Stimulated activated CD4-positive, alpha-beta T cell treated with anti-CD3 and anti-CD28 coated beads, TNF-alpha, amount 100 ng/mL, for 24 hours (primary cell): ENCODE measurements at places on chromosomes 2 and 18.

DNA sequence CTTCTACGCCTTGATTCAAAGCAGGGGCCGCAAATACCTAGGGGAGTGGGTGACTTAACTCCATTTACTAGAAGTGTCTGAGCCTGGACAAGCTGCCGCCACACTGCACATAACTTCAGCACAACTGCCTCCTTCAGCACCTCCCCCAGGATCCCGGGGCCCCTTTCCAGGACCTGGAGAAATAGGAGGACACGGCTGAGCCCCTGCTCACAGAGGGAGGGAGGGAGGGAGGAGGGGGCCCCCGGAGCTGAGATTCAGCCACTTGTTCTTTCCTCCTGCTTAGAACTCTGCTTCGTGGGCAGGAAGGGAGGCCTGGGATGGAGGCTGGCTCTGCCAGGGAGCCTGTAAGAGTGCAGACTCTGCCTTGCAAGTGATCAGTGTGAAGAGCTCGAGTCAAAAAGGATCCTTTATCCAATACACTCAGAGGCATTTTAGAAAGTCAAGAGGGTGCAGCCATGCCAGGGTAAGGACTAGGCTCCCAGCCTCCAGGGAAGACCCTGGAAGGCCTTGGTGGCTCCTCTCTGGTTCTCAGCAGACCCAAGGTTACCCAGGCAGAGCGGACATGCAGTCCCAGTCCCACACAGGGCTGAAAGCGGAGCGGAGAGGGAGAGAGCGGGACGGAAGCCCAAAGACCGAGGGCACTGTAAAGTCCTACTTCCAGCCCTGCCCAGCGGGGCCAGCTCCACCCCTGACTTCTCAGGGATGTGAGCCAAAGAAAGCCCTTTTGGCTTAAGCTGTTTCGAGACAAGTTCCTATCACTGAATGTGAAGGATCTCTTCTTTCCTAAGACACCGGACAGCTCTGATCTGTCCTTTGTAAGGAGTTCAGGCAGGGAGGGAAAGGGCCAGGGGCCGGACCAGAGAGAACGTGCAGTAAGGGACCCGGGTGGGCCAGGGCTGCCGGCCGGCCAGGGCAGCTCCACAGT is 8.6 kb upstream of the ARMC9 start:
- DNase-seq = no peak

GRCh38 chr2:70842401-70842800 is 6.8 kb upstream of the CD207 start:
- no peak for DNase-seq

DNA sequence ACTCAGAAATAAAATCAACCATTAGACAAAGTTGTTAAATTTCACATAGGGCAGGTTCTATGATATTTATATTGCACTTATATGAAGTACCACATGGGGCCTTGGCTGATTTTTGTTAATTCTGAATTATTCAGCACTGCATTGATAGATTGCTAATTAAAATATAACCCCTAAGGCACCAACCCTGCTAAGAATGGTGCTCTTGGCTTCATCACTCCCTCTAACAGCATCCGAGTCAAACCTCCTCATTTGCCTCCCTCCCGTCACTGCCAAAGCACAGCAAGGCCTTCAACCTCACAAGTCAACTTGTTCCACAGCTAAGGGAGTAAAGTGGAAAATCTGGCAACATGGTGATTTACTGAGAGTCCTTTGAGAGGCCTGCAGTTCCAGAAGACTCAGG is 27.0 kb downstream of the MYO5B start:
- DNase-seq = no peak

GRCh38 chr18:24293254-24293653 is 104.4 kb downstream of the OSBPL1A start:
- no peak for DNase-seq

DNA sequence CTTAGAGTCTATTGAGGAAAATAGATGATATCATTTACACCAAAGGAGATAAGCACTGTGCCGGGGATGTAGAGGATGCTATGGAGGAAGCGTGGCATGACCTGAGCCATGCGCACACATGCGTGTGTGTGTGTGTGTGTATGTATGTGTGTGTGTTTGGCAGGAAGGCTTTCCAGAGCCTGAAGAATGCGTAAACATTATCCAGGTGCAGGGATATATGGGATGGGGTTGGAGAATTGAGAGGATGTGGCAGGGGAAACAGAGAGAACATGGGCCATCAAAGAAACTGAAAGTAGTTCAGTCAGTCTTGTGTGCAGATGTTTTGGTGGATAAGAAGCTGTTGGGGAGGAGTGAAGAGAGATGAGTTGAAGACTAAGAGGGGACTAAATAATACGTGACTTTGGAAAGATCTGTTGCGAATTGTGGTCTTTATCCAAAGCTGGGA is 9.3 kb upstream of the STAT1 start:
- DNase-seq = no peak

DNA sequence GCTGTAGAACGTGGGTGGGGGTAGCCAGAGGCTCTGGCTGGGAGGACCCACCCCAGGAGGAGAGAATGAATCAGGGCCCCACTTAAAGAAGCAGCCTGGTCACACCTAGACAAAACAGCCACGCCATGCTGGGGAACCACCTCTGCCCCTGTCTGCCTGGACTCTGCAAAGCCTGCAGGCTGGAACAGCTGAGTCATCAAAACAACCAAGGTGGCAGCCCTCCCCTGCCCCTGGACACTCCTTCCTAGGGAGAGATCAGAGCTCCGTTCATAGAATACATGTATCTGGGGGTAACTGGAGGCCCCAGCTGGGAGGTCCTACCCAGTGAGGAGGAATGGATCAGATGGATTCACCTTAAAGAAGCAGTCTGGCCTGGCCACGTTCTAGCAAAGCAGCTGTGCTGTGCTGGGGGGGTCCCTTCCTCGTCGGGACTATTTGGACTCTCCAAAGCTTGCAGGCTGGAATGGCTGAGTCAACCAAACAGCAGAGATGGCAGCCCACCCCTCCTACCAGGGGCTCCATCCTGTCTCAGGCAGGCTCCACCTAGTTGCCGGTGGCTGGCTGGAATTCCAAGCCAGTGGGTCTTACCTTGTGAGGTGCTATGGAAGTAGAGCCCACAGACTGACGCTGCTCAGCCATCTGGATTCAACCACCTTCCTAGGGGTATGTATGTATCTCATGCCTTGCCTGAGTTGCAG is 50.5 kb upstream of the NT5C1B start:
- no peak for DNase-seq

GRCh38 chr2:96176661-96177060 is 31.4 kb upstream of the DUSP2 start:
- no peak for DNase-seq

DNA sequence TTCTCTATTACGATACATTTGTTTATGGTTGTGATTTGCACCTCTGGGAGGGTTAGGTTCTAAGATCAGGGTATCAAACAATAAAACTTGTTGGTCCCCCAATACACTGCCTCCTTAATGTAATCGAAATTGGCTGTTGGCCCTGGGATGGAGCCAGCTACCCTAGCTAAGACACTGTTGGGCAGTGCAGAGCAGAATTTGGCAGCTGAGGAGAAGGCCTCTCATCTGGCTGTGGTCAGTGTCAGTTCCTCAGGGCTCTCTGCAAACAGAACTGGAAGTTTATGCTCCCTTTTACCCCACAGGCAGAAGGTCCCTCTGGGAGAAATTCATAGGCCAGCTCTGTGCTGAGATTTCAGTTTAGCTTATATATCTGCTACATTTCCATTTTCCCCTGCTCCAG is 8.6 kb upstream of the HAAO start:
- no peak for DNase-seq

GRCh38 chr2:230244211-230244610 is 18.7 kb downstream of the SP140 start:
- no peak for DNase-seq

DNA sequence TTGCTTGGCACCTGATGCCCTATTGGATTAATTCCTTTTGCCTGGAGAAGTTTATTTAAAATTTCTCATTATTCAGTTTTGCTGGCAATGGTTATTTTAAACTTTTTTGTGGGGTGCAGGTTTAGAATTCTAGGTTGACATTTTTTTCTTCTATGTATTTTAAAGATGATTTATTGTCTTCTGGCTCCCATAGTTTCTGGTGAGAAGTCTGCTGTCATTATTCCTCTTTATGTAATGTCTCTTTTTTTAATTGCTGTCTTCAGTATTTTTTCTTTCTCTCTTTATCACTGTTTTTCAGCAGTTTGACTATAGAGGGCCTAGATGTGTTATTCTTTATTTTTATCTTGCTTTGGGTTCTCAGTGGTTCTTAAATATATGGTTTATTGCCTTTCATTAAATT is 182.2 kb upstream of the STON1 start:
- DNase-seq = no peak

GRCh38 chr2:105177536-105178254 is 63.8 kb upstream of the GPR45 start:
- no peak for DNase-seq

- no peak for DNase-seq
These were observed 47.9 kb downstream of the MBP start for GRCh38 chr18:77084688-77085035.

- no peak for DNase-seq
These were observed 7.1 kb downstream of the CASP8 start for GRCh38 chr2:201267278-201268030.

DNA sequence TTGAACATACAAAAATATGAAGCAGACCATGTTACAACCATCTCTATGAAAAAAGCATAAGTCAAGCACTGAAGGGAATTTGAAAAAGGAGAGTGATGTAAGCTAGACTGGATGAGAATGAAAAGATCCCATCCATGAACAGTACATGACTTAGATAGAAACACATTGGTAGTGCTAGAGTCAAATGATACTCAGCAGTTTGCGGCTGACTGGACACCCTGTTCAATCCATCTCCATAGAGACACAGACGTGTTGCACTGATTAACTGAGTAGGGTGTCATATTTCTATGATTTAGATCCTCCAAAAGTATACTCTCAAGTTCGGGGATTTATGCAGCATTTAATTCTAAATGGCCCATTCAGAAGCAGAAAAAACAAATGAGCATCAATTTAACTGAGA is 674.3 kb upstream of the NRXN1 start:
- DNase-seq = no peak

GRCh38 chr2:105836840-105837692 is 92.4 kb downstream of the NCK2 start:
- DNase-seq = no peak

DNA sequence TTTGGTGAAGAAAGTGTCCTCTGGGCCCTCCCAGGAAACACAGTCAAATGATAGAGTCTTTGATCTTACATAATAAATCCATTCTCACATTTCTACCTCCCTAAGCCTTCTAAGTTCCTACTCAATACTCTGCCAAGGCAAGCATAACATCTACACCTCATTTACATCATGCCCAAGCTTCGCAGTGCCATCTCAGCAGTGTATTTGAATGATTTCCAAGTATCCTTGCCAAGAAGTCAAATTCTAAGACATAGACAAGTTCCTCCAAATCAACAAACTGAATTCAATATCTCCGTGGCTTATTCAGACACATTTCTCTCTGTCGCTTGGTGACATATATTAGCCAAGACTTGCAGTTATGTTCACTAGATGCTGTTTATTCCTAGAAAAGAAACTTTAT is 8.1 kb upstream of the MLPH start:
- no peak for DNase-seq

DNA sequence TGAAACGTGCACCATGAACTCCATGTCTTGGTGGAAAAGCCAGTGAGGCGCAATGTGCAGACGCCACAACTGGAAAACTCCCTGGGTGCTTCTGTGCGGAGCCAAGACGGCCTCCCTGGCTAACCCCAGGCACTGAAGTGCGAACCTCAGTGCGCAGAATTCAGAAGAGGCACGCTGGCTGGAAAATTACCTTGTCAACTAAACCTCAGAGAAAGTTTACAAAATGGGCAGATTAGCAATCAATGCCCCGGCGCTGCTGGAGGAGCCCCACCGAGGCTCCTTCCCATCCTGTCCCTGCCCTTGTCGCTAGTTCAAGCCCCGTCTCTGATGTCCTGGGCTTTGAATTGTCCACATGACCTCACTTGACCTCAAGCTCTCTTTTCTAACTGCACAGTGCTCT is 22.2 kb downstream of the SNORC start:
- DNase-seq = no peak

DNA sequence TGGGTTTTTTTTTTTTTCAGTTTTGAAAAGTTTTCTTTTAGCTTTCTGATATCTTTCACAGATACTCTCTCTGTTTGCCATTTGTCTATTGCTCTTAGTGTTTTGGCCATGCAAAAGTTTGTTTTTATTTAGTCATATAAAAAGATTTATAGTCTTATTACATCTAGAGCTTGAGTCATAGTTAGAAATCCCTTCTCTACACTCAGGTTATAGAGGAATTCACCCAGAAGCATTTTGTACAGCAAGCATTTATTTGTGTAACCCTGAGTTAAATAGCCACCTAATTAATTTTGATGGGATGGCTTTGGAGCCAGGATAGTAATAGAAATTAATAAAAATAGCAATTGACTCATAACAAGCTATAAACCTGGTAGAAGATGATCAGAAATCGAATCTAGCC is 35.6 kb downstream of the ACTR2 start:
- no peak for DNase-seq

DNA sequence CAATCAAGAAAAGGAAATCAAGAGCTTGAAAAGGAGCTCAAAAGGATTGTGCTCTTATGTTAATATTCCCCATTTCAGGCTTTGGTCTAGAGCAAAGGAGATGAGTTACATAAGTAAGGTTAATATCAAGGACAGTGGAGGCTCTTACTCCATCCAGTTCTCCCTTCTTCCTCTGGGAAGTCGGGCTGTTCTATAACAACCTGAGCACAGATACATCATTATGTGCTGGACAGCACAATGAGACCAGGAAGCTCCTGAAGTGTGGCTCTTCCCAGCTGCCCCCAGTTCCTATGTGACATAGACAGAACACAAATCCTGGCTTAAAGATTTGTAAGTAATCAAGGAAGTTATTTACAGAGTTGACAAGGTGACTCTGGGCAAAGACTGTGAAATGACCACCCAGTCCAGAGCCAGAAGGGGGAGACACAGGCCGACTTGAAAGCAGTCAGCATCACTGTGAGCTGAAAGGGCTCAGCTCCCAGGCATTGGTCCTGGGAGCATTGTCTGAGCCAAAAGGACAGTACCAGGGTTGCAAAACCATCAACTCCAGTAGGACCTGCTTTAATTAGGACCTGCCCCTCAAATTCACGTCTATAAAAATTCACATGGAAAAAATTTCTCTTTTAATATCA is 917.6 kb upstream of the ACVR2A start:
- no peak for DNase-seq

- DNase-seq = no peak
These were observed 60.3 kb downstream of the ATIC start for GRCh38 chr2:215371915-215372897.

DNA sequence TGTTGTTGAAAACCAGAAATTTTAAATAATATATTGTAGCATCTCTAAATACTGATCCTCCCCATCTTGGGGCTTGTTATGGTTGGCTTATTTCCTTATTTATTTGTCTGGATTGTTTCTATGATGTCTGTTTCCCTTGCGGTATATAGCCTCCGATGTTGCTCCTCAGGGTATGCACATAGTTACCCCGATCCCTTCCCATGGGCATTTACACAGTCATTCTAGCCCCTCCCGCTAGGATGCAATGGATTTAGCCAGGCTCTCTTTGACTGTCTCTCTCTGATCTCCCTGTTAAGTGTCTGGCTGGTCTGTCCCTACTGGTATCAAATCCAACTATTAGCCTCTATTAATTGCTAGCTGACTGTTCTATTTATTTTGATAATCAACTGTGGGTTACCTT is 91.8 kb upstream of the CRACDL start:
- DNase-seq = no peak

- DNase-seq = no peak
These were observed 488.7 kb downstream of the DCDC2C start for GRCh38 chr2:4192119-4192518.

GRCh38 chr2:8197101-8197500 is 484.8 kb upstream of the ID2 start:
- DNase-seq = no peak

GRCh38 chr2:173715441-173715840 is 249.7 kb downstream of the SP3 start:
- DNase-seq = no peak

GRCh38 chr18:35337286-35337685 is 6.9 kb downstream of the ZNF24 start:
- no peak for DNase-seq
